ENCODE measurements at places on chromosomes 11 and 22.

DNA sequence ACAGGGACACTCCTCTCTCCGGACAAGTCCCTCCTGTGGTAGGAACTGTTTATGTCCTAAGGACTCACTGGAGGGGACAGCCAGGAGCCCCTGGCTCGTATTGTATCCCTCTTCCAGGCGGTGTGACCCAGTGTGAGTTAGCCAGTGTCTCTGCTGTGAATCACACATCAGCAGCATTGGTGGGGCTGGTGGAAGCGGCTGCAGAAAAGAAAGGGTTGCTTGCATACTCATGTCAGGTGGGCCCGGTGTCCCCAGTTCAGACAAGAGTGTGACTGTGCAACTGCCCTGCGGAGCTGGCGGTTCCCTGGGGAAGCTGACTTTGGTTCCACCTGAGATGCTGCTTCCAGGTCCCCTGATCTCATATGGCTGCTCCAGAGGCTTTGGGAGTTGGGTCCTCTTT lies 99.4 kb downstream of the ZBTB16 start:
- DNase-seq, result no peak

DNA sequence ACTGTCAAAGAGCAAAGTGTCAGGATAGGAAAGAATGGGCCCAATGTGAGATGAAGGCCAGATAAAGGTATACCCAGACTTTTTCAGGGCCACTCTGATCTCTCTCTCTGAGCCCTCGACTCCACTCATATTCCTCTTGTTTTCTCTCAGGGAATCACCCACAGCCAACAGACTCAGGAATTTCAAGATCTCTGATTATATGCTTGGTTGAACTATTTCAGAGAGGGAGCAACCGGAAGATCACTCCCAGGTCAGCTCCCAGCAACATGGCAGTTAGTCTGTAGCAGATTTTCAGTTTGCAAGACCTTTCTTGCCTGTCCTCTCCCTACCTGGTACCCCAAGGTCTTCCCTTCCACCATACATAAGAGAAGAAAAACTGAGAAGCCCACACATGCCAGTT lies 102.5 kb downstream of the C11orf58 start:
- DNase-seq, result no peak

DNA sequence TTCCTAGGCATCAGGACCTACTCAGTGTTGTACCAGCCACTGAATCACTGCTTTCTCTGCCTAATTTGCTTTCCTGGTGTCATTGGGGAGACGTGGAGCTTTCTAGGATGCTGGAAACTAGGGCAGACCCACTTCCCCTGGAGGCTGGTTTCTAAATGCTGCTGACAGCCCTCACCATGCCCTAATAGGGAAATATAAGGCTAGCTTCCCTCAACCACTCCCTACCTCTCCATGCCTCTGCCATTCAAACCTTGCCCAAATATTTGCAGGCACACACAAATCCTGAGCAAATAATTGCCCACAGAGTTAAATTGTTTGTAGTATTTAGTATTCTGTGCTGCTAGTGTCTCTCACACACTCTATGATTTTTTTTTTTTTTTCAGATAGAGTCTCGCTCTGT lies 310.2 kb downstream of the DDX10 start:
- DNase-seq, result no peak

GRCh38 chr11:19642185-19643158 lies 70.2 kb upstream of the NAV2 start:
- DNase-seq, result no peak

- DNase-seq, result no peak
Observed at GRCh38 chr11:59556917-59557348, 45.6 kb downstream of the OR4D9 start.

DNA sequence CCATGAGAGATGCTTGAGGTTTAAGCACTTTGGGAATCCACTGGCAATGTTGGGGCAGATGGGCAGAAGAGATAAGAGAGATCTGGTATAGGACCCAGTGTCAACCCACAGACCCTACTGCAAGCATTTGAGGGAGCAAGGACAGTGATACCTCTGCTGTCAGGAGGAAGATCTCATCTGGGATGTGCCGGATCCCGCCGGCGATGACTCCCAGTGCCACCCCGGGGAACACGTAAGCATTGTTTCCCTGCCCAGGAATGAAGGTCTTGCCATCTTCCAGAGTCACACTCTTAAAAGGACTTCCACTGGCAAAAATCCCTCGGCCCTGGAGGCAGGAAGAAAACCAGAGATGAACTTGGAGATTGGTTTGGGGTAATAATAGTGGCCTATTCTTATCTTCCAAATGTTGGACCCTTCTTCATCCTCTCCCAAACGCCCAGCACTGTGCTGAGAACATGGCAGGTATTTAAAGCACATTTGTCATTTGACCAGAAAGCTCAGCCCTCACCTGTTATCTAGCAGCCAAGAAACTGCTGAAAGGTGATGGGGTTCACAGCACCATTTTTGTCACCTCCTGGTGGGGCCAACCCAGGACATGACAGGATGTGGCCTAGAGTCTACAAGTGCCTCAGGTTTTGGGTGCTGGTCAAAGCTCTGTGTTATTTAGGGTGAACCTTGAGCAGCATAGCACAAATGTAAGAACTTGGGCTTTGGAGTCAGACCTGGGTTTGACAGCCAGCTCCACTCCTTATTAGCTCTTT lies 71.7 kb downstream of the CCDC81 start:
- DNase-seq, result no peak

GRCh38 chr11:94854770-94855633 lies 86.8 kb downstream of the AMOTL1 start:
- DNase-seq, result no peak

- DNase-seq, result no peak
Observed at GRCh38 chr22:38180841-38181452, 683 bp downstream of the PLA2G6 start.

GRCh38 chr11:119999220-119999619 lies 138.7 kb downstream of the TRIM29 start:
- DNase-seq, result no peak
